ENCODE measurements at places on chromosomes 1 and 21. TPM values are rescaled to one million over a fixed set of nuclear protein-coding genes. Genes with fewer than 3 reads are reported as not detected.
A peak's percentile ranks its signal among the peaks of the same experiment; 100 is the strongest.

GRCh38 chr1:226589008-226589733 is 40.6 kb downstream of the STUM start:
- no peaks in the 10 kb centered on the region for H3K4me1 ChIP-seq
- no peaks in the 10 kb centered on the region for H3K36me3 ChIP-seq
- no peak overlapping the region for H3K4me3 ChIP-seq
- H3K27ac ChIP-seq: peak overlapping the region; percentile 28
- no peak for DNase-seq
- H3K27me3 ChIP-seq: no peaks in the 10 kb centered on the region

DNA sequence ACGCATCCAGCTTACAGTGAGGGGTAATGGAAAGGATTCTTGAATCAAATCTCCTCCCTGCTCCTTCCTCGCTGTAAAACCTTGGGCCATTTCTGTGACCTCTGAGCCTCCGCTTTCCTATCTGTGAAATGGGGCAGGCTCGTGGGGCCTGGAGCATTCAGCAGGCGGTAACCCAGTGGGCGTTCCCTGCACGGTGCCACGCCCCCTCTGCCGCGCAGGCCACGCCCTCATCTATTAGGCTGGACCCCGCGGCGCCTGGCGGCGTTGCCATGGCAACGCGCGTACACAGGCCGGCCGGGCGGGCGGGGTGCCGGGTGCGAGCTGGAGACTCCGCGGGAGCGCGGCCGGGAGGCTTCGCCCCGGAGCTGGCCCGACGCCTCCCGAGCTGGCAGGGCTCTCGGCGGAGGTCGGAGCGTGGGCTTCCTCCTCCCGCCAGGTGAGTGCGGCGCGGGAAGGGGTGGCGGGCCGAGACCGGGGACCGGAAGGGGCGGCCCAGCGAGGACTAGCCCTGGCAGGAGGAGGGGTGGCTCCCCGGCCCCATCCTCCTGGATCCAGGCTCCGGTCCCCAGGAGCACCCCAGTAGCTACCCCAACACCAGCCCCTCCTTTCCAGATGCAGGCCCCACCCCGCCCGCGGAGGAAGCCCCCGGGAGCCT is at the start of gene FHAD1:
Gene FHAD1 (plus strand): TSS at position 264 of the 655 bp plus-strand sequence. CDS start 4,562 bp downstream, outside the sequence.
- DNase-seq: no peak
- H3K27ac ChIP-seq: no peak within 1 kb of the TSS
- peaks cover 14% of the 10 kb centered on the region for H3K4me1 ChIP-seq
- H3K36me3 ChIP-seq: no peaks in the 10 kb centered on the region

DNA sequence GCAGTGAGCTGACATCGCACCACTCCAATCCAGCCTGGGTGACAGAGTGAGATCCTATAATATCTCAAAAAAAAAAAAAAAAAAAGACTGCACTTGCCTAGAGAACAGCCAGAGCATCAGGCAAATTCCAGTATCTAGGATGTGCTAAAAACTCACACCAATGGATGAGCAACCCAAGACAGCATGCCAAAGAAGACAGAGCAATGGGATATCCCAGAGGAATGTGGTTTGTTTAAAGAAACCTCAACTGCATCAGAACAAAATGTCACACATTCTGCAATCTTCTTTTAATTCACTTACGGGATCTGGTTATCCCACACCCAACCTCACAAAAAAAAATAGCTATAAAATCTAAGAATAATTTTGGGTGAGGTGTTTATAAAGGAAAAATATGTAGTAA is 7.3 kb downstream of the KCNH1 start:
- no peak for DNase-seq
- peaks cover 17% of the 10 kb centered on the region for H3K27me3 ChIP-seq
- H3K4me1 ChIP-seq: no peaks in the 10 kb centered on the region
- no peak overlapping the region for H3K4me3 ChIP-seq
- no peak overlapping the region for H3K27ac ChIP-seq

- no peaks in the 10 kb centered on the region for H3K36me3 ChIP-seq
Observed at GRCh38 chr1:58769809-58770320, 14.0 kb downstream of the JUN start.

GRCh38 chr1:33369764-33370163 is 48.9 kb upstream of the A3GALT2 start:
- no peak overlapping the region for H3K27ac ChIP-seq
- H3K4me1 ChIP-seq: peaks cover 36% of the 10 kb centered on the region

DNA sequence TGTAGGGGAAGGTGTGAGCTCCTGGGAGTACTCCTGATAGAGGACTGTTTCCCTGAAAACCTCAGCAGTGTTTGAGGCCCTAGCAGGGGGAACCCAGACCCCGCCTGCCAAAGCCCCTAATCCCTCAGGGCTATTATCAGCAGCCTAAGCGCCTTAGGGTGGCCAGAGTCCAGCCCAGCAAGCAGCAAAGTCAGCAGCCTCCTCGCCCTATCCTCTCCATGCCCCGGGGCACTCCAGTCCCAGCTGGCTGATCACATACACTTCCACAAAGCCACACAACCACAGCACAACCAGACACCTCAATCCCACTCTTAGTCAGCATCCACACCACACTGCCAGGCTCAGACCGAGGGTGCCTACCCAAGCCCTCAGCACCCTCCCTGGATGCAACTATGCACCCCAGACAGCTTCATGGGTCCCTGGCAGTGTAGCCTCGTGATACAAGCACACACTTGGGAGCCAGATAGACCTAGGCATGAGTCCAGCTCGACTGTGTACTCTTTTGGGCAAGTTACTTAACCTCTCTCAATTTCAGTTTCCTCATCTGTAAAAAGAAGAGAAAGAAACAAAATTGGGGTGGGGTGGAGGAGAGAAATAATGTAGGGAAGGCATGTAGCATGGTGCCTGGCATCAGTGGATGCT is 7.1 kb downstream of the IGSF9 start:
- H3K4me3 ChIP-seq: no peak overlapping the region
- H3K27me3 ChIP-seq: peaks cover 19% of the 10 kb centered on the region
- no peak overlapping the region for H3K27ac ChIP-seq
- peaks cover 17% of the 10 kb centered on the region for H3K4me1 ChIP-seq
- DNase-seq: no peak
- no peaks in the 10 kb centered on the region for H3K36me3 ChIP-seq

GRCh38 chr1:90779573-90779972 is 62.5 kb upstream of the BARHL2 start:
- no peaks in the 10 kb centered on the region for H3K27me3 ChIP-seq
- H3K27ac ChIP-seq: no peak overlapping the region
- H3K4me1 ChIP-seq: no peaks in the 10 kb centered on the region
- no peak for DNase-seq
- H3K4me3 ChIP-seq: no peak overlapping the region

- H3K27me3 ChIP-seq: no peaks in the 10 kb centered on the region
- no peaks in the 10 kb centered on the region for H3K36me3 ChIP-seq
- no peak for DNase-seq
Observed at GRCh38 chr1:87084244-87084836, 169.9 kb downstream of the HS2ST1 start.

DNA sequence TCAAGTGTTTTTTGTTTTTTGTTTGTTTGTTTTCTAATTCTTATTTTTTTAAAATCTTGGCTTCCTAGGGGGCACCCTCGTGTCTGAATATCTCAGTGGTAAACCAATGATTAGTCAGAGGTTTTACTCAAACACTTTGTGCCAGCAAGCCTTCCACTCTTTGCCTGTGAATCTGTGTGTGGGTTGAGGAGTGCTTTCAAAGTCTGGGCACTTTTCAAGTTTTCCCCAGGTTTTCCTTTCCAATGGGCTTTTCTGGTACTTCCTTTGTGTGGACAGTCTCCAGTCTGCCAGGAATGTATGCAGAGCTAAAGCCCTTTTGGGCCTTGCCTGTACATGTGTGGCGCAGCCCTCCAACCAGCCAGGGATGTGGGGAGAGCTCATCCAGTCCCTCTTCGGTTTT is 9.7 kb upstream of the PPIE start:
- peaks cover 81% of the 10 kb centered on the region for H3K27me3 ChIP-seq
- no peaks in the 10 kb centered on the region for H3K4me1 ChIP-seq
- no peak for DNase-seq

DNA sequence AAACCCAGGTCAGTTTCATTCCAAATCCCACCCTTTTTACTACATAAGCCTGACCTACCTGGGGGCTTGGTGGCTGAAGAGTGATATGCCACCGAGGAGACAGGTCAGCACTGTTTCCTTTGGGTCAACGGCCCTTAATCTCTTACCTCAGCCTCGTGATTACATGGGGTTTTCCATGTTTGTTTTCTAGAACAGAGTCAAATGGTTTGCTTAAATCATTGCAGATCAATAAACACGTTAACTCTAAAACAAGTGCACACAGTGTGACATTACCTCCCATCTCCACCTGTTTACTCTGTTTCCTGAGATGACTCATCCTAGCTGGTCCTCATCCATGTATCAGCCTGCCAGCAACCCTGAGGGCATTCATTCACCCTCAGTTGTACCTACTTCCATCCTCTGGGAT is 40.8 kb upstream of the TP53BP2 start:
- DNase-seq: no peak
- no peaks in the 10 kb centered on the region for H3K36me3 ChIP-seq
- H3K27me3 ChIP-seq: no peaks in the 10 kb centered on the region
- no peak overlapping the region for H3K27ac ChIP-seq
- no peak overlapping the region for H3K4me3 ChIP-seq

GRCh38 chr1:8109216-8109615 is 83.1 kb upstream of the ERRFI1 start:
- no peak overlapping the region for H3K4me3 ChIP-seq
- no peaks in the 10 kb centered on the region for H3K36me3 ChIP-seq
- H3K27me3 ChIP-seq: no peaks in the 10 kb centered on the region
- no peak for DNase-seq
- H3K4me1 ChIP-seq: peaks cover 16% of the 10 kb centered on the region

- H3K27ac ChIP-seq: no peak overlapping the region
- H3K4me3 ChIP-seq: no peak overlapping the region
- H3K4me1 ChIP-seq: no peaks in the 10 kb centered on the region
- no peak for DNase-seq
- H3K36me3 ChIP-seq: peaks cover 5% of the 10 kb centered on the region
Observed at GRCh38 chr1:115666206-115666605, 24.4 kb downstream of the VANGL1 start.

- no peak overlapping the region for H3K4me3 ChIP-seq
- DNase-seq: no peak
- H3K36me3 ChIP-seq: no peaks in the 10 kb centered on the region
- no peaks in the 10 kb centered on the region for H3K4me1 ChIP-seq
Observed at GRCh38 chr1:186066411-186066810, 308.6 kb downstream of the TPR start.

DNA sequence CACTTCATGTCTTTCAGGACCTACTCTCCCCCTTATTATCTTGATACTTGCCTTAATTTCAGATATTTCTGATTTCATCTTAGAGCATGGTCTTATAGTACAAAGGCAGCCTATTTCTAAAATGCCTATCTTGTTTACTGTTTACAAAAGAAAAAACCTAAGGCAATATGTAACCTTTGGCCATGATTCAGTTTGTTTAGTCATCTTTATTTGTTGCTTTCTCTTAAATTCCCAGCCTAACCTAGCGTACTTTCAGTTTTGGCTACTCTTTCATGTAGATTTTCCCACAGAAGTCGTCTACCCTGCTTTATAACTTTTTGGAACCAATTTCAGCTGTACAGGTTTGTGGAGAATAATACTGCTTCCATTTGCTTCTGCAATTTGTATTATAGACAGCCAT is 81.8 kb downstream of the KIF1B start:
- no peaks in the 10 kb centered on the region for H3K4me1 ChIP-seq
- no peak for DNase-seq
- H3K27ac ChIP-seq: no peak overlapping the region

Gene OTUD7B
- total RNA-seq: 54.3 TPM

Gene DNAI4
- 18.9 TPM for total RNA-seq

Gene OR2T11
- total RNA-seq: not detected

Gene OR2M3
- total RNA-seq: not detected

Gene SLC45A1
- 15.1 TPM for total RNA-seq
